ENCODE measurements at places on chromosomes 11 and 22.
A peak's percentile ranks its signal among the peaks of the same experiment; 100 is the strongest.

DNA sequence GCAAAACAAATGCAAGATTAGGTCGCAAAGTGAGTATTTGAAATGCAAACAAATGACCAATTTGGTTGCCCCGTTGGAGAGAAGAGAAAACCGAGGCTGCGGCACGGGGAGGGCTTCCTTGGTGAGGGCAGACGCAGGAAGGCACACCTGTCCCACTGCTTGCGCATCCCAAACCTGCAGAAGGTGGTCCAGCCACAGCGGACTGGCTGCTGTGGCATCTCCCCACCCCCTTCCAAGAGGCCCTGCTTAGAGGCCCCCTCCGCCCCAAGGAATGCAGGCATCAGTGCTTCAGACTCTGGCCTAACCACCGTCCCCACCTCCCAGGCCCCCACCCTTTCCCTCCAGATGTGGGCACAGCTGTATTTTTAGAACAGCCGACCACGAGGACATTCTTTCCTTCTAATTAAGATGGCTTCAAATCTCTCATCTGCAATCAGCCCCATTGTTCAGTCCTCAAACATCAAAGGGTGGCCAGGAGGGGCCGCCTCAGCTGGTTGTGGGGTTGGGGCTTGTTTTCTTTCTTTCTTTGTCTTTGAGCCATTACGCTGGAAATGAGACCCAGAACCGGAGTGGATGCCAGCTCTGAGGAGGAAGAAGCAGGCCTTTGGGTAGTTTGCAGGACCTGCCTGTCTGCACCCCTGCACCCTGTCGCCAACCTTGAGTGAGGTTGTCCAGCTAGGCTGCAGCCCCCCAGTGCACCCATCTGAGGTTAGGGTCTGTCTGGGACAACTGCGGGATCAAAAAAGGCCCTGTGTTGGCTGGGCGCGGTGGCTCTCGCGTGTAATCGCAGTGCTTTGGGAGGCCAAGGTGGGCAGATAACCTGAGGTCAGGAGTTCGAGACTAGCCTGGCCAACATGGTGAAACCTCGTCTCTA, 9.4 kb upstream of the DERL3 start:
- no peak for DNase-seq

GRCh38 chr11:117816151-117816741, 8.3 kb downstream of the FXYD2 start:
- DNase-seq, result peak; percentile 87

DNA sequence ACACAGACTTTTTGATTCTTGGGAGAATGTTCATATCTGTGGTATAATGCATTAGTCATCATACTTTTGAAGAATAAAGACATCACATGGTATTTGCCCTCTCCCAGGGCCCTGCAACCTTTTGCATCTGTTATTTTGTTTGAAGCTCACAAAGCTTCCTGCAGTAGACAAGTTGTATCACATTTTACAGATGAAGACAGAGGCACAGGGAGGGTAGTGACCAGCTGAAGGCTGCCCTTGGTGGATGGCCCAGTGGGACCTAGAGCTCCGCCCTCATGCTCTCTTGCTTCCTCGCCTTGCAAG, 66.4 kb downstream of the UBASH3B start:
- DNase-seq, result no peak

- DNase-seq, result no peak
These were observed 2.5 kb downstream of the EPS8L2 start for GRCh38 chr11:708511-708910.

GRCh38 chr11:128469220-128469619, 118.1 kb downstream of the ETS1 start:
- DNase-seq, result no peak

DNA sequence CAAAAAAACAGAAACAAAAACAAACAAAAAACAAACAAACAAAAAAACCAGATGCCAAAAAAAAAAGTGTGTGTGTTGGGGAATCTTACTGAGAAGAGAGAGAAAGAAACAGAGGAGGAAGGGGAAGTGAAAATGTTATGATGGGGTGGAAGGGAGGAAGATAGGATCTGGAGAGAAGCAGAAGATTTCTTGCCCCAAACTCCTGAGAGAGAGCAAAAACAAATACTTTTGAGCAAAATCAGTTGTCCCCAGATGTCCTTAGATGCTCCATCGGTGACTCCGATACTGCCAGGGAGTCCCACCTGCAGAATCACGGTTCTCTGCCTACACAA, 19.9 kb upstream of the GRAMD1B start:
- DNase-seq, result no peak
